ENCODE measurements at places on chromosomes 4 and X.

GRCh38 chr4:89563431-89563830, 255.8 kb upstream of the GPRIN3 start:
- no peak for DNase-seq

GRCh38 chrX:69289046-69289792, 124.0 kb upstream of the PJA1 start:
- DNase-seq = no peak

- DNase-seq = no peak
These were observed 557.6 kb upstream of the DIPK2B start for GRCh38 chrX:45758319-45758718.

- no peak for DNase-seq
These were observed 3.6 kb downstream of the IL9R start for GRCh38 chrX:156001001-156001666.

GRCh38 chr4:136754810-136755530, 777.3 kb downstream of the PCDH18 start:
- DNase-seq = no peak

- DNase-seq = no peak
These were observed 1262.0 kb upstream of the ADGRL3 start for GRCh38 chr4:59938166-59938565.

DNA sequence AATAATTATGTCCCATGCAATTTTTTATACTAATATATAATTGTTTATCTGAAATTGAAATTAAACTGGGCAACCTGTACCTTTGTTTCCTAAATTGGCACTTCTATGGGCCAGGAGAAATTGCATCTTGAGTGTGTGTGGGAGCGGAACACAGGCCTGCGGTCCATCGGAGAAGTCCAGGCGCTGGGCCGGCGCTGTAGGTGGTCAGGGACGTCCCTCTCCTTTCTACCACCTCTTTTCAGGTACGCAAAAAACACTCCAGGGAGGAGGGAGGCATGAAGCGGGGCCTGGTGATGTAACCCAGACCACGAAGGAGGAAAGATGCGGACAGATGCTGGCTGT, 717 bp downstream of the MGAT4D start:
- DNase-seq = no peak

DNA sequence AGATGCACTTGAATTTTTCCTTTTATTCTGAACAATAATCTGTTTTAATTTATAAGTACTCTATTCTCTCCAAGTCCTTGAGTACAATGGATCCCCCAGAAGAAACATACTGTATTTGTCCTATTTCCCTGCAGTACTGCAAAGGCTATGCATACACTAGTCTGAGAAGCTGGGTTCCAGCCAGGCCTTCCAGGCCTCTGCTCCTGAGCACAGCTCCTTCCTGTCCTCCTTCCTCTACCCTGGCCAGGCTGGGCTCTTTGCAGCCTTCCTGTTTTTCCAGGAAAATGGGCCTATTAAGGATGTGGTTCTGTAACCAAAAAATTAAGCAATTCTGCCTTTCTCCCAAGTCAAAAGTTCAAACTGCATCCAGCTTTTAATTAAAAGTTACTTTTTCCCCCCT, 68.0 kb upstream of the STIM2 start:
- DNase-seq = no peak

DNA sequence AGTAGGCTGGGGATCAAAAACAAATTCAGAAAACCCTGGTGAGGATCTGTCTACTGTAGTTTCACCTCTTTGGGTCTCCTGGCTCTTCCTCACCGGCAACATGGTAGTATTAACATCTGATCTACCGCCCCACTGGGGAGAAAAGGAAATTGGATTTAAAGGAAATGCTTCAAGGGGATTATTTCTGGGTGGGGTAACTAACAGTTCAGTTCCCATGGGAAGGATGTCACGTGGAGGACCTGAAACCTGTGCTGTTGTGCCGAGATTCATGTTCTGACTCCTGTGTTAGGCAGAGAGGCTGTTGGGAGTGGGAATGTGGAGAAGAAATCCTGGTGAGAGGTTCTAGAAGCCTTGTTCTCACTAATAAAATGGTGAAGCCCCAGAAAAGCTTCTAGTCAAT, 254.4 kb downstream of the BCOR start:
- no peak for DNase-seq

DNA sequence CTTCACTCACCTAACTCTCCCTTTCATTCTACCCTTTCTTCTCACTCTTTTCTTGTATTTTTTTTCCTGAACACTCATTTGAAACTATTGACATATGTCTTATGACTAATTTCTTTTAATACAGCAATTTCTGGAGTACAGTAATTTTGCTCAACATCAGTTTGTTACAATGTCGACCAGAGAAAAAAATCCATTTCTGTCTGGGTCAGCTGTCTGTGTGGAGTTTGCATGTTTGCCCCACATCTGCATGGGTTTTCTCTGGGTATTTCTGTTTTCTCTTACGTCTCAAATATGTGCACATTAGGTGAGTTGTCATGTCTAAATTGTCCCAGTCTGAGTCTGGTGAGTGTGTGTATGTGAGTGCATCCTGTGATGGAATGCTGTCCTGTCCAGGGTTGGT, 294.8 kb downstream of the HS3ST1 start:
- DNase-seq = no peak

DNA sequence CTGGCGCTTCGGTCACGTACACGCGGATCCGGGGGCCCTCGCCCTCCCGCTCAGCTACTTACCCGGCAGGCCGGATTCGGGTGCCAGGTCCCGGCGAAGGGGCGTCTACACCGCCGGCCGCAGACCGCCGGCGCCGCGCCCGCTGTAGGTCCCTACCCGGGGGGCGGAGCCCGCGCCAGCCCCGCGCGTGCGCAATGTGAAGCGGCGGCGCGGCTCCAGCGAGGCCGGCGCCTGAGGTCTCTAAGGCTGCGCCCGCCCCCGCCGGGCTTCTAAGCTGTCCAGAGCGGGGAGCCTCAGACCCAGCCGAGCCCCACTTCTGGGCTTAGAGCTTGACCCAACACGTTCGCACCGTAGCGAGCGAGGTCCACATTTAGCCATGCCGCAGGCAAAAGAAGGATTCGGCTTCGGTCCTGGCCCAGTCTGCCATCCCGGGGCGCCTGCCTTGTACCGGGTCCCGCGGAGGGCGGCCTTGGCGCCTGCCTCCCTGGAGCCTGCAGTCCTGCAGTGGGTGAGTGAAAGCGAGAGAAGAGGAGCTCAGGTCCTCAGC, at the start of gene ZNF518B:
ZNF518B (minus strand) TSS at position 172 of the 547 bp plus-strand sequence. CDS start 11,098 bp downstream, outside the sequence.
- peak; percentile 15 for DNase-seq

DNA sequence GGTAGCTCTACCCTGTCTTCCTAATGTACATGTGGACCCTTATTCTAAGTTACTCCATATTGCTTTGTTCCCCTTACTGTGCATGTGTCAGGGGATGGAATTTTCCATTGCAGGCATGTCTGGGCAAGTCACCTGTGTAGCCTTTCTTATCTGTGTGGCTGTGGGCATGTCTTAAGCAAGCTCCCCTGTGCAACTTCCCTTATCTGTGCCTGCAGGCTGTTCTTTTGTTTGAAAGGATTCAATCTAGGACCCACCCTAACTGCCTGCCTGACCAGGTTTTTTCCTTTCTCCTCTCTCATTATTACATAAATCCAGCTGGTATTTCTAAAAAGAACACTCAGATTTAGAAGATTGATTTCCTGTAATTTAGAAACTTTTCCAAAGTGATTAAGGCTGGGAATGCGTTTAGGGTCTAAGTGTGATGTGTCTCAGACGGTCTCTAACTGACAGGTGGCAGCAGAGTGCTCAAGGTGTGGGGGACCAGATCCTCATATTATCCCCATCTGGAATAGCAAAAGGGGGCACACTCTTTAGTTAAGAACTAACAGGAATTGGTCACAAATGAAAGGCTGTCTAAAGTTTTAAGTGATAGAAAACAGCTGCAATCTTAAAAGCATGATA, 198.9 kb upstream of the PPP1R2C start:
- no peak for DNase-seq

DNA sequence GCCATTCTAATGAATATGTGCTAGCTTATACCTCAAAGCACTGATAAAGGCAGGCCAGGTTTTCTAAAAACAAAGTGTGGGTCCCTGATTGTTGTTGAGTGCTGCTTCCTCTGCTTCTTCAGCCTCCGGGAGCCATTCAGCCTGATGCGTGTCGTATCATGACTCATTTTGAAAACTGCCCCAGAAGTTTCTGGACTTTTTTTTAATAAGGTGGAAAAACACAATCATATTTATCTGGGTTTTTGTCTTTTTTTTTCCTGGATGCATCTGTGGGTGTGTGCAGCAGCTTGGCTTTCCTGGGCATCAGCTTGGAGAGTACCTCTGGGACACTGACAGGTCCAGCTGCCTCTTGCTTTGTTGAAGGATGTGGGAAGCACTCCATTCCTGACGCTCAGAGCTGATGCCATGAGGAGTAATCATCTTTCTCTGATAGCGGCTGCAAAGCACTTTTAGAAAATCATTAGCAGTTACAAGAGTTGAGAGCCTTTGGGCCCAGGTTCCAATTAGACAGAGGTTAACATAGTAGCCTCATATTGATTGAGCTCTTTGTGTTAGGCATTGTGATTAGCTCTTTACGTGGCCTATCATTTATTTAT, 66.9 kb downstream of the PARM1 start:
- no peak for DNase-seq

DNA sequence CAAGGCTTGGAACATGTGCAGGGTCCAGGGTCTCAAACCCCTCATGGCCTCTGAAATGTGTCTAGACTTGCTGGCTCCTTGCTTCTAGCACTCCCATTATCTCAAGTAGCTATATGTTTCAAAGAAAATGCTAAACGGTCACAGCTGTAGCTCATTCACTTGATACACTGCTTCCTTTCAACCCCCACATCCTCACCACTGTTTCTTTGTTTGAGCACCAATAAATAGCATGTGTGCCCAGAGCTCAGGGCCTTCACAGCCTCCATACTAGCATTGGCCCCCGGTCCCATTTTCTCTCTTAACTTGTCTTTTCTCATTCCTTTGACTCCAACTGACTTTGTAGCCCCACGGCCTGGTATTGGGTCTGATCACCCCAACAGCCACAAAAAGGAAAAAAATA, 801.8 kb downstream of the STIM2 start:
- no peak for DNase-seq

- DNase-seq = no peak
These were observed 62.7 kb upstream of the GRID2 start for GRCh38 chr4:92241094-92241493.

GRCh38 chr4:164977243-164978164, at the start of gene TRIM61:
TRIM61 (minus strand) TSS chr4:164977657; CDS start chr4:164970002, 7,655 bp downstream.
- DNase-seq = no peak

DNA sequence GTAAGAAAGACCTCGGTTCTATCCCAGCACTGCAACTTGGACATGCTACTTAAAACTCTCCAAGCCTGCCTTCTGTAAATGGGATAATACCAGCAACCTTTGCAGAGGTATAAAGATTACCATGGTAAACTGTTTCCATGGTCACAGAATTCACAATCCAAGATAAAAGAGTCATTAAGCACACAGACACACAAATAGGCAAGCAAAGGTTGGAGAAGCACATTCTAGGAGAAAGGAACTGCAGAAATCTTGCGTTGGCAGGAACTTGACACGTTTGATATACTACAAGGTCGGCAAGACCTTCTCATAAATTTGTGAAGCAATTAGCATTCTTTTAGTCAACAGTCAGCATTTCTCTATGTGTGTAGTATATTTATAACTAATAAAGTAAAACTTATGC, 12.3 kb upstream of the CHRNA9 start:
- DNase-seq = no peak

DNA sequence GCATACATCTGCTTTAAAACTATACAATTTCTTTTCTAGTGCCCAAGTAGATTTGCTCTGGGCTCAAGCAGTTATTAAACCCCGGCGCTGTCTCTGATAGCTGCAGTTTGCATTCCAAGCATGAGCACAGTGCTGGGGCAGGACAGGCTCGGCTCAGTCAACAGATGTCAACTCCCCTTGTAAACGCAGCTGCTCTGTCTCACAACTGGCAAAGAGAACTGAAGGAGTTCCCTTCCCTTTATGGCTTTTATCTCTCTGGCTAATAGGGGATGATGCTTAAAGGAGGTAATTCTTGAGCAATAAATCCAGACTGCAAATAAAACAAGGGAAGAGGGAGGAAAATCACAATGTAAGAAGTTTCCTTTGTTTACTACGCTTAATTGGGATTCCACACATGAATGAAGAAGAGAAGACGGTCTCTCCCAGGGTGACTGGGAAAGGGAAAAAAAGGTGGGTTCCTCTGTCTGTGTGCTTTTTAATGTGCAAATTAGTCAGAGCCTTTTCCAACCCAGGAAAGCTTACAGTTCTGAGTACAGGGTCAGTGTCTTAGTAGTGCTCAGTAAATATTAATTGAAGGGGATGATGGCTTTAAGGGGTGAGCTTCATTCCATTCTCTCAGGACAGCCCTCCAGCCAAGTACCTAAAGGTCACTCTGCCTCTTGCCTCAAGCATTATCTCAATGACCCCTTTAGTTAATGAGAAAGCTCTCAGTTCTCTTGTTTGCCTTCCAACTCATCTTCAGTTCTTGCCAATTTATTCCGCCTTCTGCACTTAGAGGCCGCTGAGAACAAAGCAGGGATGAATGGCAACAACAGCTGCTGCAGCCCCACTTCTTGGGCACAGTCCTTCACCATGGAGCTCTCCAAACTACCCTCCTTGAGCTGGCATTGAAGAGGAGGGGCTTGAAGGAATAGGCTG, 155.7 kb upstream of the JADE1 start:
- peak; percentile 52 for DNase-seq

DNA sequence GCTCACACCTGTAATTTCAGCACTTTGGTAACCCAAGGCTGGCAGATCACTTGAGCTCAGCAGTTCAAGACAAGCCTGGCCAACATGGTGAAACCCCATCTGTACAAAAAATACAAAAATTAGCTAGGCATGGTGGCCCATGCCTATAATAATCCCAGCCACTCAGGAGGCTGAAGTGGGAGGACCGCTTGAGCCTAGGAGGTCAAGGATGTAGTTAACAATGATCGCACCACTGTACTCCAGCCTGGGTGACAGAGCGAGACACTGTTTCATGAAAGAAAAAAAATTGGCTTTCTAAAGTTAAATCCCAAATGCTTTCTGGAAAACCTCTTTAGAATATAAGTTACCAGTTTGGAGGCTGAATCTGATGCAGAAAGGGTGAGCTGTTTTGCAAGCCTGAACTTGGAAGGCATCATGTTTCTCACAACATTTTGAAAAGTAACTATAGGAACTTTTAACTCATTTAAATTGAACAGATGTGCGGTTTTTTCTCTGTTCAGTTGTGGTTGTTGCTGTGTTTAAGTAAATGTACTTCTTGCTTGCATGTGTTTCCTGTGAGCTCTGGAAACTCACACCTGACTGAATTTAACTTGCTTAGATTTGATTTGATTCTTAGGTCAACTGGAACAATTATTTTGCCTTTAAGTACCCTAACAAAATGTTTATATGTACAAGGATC, 39.8 kb upstream of the TMEM131L start:
- DNase-seq = no peak

- no peak for DNase-seq
These were observed 10.8 kb downstream of the HNRNPDL start for GRCh38 chr4:82419451-82419850.

- no peak for DNase-seq
These were observed 15.5 kb upstream of the HSD17B10 start for GRCh38 chrX:53449632-53450031.
